ENCODE measurements at places on chromosomes 1 and 21.

- peak; percentile 33 for DNase-seq
Measured at GRCh38 chr21:42574234-42575027, 60.8 kb downstream of the SLC37A1 start.

DNA sequence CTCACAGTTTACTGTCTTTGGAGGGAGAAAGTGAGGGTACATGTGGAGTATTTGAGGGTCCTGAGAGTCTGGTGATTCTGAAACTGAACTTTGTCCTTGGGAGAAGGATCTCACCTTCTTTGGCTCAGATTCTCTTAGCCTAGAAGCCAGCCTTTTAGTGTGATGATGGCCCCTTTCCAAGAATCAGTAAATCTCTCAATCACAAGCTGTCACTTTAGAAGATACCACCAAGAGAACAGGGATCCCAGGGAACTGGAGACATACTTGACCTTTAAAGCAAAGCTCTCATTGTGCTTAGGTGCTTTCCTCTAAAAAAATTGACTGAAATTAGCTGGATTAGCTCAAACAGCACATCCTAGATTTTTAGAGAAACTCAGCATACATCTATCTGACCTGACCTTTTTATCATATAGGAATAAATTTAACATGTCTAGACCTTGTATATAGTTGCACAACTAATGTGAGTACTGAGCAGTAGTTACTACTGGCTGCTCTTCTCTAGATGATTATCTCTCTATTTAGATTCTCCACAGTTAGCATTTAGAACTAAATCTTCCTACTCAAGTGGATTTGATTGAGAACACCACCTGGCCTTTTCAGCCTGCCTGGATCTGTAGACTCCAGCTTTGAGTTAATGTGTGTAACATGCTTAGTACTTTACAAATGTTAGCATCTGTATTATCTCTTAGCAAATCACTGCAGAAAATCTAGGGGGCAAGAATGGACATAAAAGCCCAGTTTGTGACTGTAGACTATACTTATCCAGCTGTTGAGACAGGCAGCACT, 157.7 kb downstream of the MAST2 start:
- DNase-seq, result no peak

GRCh38 chr1:188372821-188373220, 1544.1 kb downstream of the PLA2G4A start:
- no peak for DNase-seq

DNA sequence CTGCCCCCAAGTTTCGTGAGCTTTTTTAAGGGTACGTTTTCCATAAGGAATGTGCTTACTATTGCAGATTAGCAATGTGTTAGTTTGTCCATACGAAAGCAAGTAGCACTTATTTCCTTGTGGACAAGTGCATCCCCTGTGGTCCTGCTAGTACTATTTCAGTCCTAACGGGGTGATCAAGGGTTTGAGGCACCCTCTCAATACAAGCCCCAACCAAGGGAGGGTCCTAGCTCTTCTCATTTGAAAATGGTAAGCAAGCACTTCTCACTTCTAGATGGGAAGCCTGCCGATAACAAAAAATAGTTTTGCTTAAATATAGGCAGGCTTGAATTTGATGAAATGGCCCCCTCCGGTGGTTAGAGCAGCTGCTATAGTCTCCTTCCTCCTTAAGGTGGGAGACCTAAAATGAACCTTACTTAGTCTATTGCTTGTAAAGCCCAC, 64.0 kb upstream of the HMCN1 start:
- peak; percentile 81 for DNase-seq

- no peak for DNase-seq
Measured at GRCh38 chr1:161265305-161265704, 6.8 kb downstream of the PCP4L1 start.

GRCh38 chr1:244667797-244668196, 14.9 kb downstream of the DESI2 start:
- DNase-seq, result no peak

GRCh38 chr1:232146514-232146913, 483.4 kb downstream of the SIPA1L2 start:
- no peak for DNase-seq

DNA sequence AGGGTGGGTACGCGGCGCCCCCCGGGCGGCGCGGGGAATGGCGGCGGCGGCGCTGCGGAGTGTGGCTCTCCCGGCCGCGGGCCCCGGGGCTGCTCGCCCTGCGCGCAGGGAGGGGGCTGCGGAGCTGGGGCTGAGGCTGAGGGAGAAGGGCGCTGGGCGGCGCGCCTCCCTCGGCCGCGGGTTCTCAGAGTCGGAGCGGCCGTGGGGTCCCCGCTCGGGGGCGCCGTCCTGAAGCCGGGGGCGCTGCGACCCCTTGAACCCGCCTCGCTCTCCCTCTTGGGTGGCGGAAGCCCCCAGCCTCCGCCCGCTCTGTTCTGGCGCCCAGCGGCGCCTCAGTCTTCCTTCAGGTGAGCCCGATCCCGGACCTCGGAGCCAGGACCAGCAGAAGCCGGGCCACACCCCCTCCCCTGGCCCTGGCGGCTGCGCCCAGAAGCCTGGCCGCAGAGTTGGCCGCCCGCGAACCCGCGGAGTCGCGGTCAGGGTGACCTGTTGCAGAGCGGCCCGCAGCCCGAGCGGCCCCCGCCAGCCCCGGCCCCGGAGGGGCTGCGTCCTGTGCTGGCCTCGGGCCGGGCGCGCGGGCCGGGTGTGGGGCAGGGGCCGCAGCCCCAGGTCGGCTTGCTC, 532 bp downstream of the RALGPS2 start:
- peak; percentile 74 for DNase-seq

- DNase-seq, result no peak
Measured at GRCh38 chr1:174799136-174799479, 200.6 kb upstream of the CACYBP start.

DNA sequence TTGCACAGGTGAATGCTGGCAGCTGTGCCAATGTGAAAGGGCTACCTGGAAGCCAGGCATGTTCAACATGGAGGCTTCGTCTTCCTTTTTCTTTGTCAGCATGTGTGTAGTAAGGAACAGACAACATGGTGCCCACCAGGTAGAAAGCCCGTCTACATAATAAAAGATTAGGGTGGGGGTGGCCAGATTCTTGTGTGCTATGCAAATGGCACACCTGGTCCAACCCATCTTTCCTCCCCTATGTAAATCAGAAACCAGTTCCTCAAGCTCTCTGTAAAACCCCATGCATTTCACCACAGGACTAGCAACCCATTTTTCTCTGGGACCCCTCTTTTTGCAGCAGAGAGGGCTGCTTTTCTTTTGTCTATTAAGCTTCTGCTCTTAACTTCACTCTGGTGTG, 72.3 kb upstream of the ZP4 start:
- DNase-seq, result no peak

DNA sequence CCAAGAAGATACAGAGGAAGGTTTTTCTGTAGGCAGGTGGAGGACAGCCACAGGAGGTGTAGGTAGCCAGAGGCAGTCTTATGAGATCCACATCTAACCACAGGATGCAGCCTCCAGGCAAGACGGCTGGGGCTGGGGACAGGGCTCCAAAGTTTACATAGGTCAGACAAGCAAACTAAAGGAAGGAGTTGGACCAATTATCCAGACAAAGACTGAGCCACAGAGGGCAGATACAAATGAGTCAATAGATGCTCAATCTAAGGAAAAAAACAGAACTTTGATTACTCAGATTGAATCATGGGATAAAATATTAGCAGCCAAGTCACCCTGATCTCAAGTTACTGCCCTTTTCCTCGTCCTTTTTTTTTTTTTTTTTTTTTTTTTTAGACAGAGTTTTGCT, 91.6 kb downstream of the RGS7 start:
- DNase-seq, result no peak

DNA sequence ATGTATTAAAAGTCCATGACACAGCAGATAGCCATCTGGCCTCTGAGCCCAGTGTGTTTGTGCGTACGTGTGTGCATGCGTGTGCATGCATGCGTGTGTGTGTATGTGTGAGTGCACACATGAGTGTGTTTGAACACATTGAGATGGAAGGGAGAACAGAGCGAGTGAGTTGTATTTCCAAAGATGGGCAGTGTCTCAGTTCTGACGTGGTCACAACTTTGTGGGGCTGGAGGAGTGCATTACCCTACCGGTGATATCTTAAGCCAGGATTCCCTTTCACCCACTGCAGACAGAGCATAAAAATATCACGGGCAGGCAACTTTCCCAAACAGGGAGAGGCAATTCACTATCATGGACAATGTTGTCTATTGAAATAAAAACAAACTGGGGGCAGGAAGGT, 27.8 kb downstream of the IRF2BP2 start:
- DNase-seq, result no peak

GRCh38 chr1:179866616-179867015, 11.0 kb downstream of the TOR1AIP2 start:
- no peak for DNase-seq

GRCh38 chr21:37758982-37759381, 157.3 kb downstream of the KCNJ6 start:
- peak; percentile 81 for DNase-seq
